ENCODE measurements at places on chromosomes 6 and 20.

GRCh38 chr6:27441001-27441400 is 31.9 kb downstream of the ZNF184 start:
- DNase-seq, result no peak

DNA sequence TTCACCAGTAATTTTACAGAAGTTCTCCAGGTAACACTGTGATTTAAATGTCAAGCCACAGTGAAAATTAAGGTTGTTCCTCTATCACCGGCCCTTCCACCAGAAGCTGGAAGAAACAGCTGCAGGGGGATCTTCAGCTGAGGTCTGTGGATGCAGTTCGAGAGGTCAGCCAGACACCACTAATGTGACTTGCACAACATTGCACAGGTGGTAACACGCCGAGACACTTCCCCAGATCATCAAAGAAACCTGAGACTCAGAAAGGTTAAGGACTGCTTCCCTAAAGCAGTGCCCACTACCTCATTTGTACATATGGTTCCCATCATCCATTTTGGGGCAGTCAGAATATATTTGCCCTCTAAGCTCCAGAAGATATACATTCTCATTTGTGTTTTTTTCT is 8.1 kb upstream of the SERPINB9 start:
- DNase-seq, result no peak

GRCh38 chr6:19317431-19317986 is 519.7 kb upstream of the ID4 start:
- no peak for DNase-seq

GRCh38 chr6:10315658-10316372 is 99.1 kb downstream of the TFAP2A start:
- no peak for DNase-seq

DNA sequence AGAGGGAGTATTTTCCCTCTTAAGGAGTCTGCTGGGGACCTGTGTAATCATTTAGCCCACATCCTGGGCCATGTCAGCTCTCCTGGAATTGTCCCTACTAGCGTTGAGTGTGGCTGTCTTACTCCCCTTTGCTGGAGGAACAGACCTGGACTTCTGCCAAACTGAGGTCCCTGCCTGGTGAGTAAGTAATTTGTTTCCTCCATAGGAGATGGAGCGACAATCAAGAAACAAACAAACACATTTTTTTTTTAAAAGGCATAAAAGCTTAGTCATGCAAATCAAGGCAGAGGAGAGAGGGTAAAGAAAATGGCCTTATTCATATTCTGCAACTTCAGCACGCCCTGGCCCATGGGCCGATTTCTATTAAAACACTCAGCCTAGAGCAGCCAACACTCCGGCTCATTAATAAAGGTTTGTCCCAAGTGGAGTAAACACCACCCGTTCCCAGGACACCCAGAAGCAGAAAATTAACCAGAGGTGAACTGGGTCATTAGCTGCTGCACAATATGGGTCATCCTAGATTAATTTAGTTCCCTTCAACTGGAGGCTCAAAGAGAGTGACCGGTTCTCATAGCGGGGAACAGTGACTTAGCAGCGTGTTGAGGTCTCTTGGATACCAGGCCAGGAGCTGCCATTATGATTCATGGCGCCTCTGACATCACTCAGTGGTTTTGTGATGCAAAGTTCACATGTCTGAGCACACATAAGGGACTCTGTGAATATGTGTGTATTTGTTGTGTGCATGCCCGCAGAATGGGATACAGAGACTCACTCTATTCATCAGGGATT is 165.0 kb upstream of the SULF2 start:
- peak; percentile 22 for DNase-seq

DNA sequence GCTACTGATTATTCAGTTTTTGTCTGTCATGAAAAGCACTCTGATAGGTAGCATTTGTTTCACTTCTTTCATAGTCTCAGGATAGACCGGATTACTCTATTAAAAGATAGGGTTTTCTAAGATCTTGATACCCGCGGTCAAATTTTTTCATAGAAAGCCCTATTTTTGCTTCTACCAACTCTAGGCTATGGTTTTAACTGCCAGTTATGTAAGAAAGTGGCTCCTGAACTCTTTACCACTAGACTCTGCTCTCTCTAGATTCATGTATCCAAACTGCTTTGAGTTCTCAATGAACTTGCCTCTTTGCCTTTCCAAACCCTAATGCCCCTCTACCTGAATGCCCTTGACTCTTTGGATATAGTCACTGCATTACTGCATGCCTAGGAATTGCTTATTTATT is 70.3 kb downstream of the HIVEP1 start:
- DNase-seq, result no peak

DNA sequence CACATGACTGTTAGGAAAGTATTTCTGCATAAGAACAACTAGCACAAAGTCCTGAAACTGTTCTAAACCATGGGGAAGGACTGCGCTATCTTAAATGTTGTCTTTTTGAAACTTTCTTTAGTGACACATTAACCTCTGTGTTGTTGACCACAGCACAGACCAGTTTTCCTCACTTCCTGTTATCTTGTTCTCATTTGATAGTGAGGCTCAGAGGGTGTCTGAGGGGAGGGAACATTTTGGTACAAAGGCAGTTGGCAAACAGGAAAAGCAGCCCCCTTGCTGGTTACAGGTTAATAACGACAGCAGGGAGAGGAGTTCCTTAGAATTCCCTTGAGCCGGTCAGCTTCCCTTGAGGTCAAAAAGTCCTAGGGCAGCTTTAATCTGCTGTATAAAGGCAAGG is 143.5 kb upstream of the BMP2 start:
- no peak for DNase-seq

- DNase-seq, result no peak
Measured at GRCh38 chr6:170393807-170394399, 87.3 kb downstream of the FAM120B start.

DNA sequence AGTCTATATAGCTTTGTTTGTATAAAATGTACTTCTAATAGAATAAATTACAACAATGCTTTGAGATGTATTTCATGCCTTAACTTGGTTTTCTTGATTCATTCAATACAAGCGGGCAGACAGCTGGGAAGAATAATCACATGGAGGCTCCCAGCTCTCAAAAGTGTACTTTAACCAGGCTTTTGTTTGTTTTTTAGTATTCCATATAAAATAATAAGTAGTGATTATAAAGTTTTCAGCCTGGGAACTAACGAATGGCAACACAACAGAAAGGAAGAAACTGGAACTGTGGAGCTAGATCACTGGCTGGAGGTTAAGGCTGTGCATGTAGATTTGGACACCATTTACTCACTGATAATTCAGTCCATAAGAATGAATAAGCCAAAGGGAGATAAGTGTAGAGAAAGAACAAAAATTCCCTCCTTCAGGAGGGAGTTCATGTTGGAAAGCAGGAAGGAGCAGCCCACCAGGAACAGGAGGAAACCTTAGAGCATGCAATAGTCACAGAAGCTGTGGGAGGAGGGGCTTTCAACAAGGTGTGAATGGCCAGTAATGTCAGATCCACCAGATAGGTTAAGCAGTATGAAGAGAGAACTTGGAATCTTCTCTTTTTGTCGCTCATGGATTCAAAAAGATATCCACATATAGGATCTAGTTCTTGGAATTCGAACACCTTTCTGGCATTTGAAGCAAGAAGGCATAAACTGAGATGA is 41.2 kb upstream of the SLC35D3 start:
- no peak for DNase-seq

GRCh38 chr6:119436583-119436982 is 87.0 kb upstream of the MAN1A1 start:
- DNase-seq, result no peak

GRCh38 chr20:17442588-17442987 is 88.6 kb downstream of the BFSP1 start:
- no peak for DNase-seq

- no peak for DNase-seq
Measured at GRCh38 chr20:18360635-18361034, 72.3 kb downstream of the ZNF133 start.

DNA sequence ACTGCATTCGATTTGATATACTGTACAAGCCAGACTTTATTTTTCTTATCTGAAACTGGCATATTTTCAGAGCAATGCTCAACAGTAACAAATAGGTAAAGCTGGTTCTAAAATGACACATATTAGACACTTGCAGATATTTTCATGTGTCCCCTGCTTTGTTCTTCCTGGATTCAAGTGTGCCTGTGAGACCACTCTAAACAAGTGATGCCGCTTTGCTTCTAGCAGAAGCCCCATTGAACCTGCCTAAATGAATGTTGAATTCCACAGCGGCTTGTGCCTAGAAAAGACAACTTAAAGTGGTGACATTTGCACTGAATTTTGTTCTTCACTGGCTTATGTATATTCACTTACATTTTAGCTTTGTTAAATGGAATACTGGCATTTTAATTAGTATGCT is 115.7 kb downstream of the AKAP7 start:
- DNase-seq, result no peak

DNA sequence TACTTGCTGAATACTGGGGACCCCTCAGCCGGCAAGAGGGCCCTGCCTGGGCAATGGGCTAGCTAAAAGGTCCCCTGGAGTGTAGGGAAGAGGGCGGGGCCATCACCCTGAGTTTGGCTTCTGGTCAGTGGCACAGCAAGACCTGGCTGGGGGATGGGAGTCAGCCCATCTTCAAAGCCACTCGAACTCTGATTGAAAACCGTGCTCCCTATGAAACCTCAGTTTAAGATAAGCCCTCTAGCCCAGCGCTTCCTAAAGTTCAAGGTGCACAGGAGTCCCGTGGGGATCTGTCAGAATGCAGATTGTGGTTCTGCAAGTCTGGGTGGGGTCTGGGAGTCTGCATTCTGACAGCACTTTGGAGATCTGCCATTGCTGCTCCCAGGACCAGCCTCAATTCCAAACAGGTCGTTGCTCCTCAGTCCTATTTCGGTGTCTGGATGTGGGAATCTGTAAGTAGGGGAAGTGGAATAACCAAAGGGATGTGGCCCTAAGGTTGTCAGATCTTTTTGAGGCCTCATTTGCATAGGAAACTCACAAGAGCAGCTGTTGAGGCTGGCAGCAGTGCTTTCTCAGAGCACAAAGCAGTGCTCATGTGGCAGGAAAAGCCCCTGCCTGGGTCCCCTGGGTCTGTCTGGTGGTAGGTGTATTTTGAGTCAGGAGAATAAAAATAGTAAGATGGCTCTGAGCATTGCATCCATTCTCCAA is 85.3 kb upstream of the SCP2D1 start:
- no peak for DNase-seq

GRCh38 chr20:55919319-55919718 is 86.0 kb downstream of the CBLN4 start:
- no peak for DNase-seq

DNA sequence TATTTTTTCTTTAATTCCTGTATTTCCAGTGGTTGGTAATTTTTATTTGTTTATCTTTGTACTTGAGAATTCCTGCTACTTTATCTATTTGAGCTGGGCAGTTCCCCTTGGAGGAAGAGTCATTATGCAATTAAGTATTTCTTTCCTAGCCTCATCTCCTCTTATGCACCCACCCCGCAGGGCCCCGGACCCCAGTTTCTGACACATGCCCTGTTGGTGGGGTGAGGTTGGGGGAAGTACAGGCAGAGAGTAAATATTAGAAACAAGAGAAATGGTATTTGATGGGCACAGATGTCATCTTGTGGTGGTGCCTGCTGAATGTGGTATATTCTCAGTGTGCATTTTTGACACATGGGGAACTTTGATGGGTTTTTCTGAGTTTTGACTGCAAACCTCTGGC is 602.7 kb upstream of the NOX3 start:
- no peak for DNase-seq

GRCh38 chr6:124670801-124671200 is 291.4 kb upstream of the RNF217 start:
- DNase-seq, result peak; percentile 33

DNA sequence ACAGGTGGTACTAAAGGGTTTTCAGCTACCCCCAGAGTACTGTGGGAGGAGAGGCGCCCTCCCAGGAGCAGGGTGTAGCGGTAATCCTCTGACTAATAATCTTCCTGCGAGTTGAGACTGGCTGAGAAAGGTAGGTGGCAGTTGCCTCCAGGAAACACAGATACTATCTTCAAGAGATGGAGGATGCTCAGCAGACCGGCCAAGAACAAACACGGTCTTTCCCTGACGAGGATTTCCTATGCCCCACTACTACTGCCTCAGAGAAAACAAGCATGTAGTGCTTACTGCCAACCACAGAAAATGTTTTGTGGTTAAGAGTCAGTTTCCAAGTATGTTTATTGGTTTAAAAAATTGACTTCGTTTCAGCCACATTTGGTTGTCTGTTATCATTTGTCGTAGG is 26.8 kb downstream of the C6orf89 start:
- no peak for DNase-seq

DNA sequence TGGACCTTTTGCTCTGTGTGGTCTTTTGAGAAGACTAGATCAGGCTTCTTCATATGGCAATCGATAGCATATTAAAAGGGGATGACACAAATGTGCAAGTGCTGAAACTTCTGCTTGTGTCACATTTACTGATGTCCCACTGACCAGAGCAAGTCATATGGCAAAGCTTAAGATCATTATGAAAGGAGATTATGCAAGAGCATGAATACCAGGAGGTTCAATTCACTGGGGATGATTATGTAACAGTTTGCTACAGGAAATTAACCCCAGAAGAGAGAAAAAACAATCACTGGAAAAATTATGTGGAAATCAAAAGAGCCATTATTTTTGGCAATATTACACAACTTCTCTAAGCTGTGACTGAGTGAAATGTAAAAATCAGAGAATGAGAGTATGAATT is 13.7 kb upstream of the PRDM13 start:
- no peak for DNase-seq

DNA sequence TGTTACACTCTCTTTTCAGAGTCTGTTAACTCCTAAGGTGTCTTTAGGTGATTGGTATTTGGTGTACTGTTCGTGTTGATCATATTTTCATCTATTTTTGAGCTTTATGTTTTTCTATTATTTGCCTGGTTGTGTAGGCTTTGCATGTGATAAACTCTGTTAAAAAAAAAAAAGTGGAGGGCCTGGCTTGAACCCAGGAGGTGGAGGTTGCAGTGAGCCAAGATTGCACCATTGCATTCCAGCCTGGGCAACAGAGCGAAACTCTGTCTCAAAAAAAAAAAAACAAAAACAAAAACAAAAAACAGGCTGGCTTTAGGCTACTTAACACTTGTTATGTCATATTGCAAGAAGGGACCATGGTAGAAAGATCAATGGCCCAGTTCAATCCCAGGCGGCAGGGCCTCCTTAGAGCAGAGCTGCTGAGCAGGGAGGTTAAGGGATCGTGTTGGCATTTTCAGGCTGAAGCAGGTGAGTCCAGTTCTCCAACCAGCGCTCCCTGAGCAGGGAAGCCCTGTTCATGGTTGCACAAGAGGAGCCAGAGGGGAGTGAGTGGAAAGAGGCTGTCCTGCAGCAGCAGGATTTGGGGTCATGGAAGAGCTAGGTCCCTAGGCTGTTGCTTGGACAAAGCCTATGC is 8.5 kb downstream of the PYGB start:
- no peak for DNase-seq

GRCh38 chr6:129696028-129696418 is 14.0 kb downstream of the ARHGAP18 start:
- no peak for DNase-seq

GRCh38 chr6:115765966-115766365 is 294.7 kb downstream of the FRK start:
- DNase-seq, result no peak

- no peak for DNase-seq
Measured at GRCh38 chr6:88814909-88815308, 148.5 kb downstream of the RNGTT start.

Data from NCI-H748 treated with DMSO at 0.1 percent for 48 hours (cell line).